ENCODE measurements at places on chromosomes 1 and 21. TPM values are rescaled to one million over a fixed set of nuclear protein-coding genes. Genes with fewer than 3 reads are reported as not detected.

DNA sequence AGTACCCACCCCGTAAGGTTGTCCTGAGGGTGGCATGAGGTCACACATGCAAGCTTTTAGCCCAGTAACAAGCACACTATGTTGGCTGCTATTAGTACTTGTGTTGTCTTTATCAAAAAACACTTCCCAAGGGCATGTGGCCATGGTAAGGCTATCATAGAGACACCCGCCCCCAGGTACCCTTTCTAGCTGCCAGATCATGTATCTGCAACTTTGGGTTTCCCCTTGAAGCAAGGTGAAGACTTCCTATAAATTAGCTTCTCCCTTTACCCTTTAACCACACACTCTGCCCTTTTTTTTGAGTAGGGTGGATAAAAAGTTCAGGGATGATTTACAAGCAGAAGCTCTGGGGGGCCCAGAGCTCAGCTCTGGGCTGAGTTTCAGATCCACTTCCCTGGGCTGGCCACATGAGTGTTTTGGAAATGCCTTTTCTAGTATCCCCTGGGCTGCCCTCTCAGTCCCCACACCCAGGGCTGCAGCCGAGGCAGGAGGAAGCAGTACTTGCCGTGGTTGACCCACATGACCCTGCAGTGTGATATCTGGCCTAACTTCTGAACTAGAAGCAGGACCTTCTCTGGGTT is 2.0 kb downstream of the ZDHHC18 start:
- DNase-seq, result peak; percentile 13

- DNase-seq, result peak; percentile 19
These were observed 329.0 kb upstream of the ESRRG start for GRCh38 chr1:217052196-217052595.

- no peak for DNase-seq
These were observed 311.0 kb downstream of the MRPL39 start for GRCh38 chr21:25296252-25296651.

GRCh38 chr21:42553435-42553834 is 39.8 kb downstream of the SLC37A1 start:
- DNase-seq, result no peak

GRCh38 chr1:221667504-221667903 is 74.4 kb downstream of the DUSP10 start:
- peak; percentile 25 for DNase-seq

DNA sequence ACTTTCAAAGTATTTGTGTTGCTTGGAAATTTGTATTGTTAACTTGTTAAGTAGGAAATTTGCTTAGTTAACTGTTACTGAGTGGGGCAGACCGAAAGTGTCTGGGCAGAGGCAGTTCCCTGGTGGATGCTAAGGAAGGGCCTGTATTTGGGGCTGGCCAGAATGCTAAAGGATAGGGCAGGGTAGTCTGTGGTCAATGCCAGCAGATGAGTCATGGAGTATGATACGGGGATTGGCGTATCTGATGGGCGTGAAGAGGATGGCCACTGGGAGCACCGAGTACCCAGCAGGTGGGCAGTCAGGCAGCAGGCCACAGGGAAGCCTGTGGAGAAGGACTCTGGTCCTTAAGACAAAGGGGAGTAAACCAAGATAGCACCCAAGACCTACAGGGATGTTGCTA is 46.6 kb upstream of the SCAF4 start:
- DNase-seq, result no peak

DNA sequence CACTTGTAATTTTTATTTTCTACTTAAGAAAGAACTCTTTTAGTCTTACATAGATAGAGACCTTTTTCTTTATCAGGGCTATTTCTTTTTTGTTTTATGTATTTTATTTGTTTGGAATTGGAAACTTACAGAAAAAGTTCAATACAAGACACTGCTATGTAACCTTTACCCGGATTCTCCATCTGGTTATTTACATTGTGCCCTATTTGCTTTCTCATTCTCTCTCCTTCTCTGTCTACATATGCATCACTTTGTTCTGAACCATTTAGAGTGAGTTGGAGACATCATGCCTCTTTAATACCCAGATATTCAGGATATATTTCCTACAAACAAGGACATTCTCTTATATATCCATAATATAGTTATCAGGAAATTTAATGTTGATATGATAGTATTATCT is 18.3 kb downstream of the AXDND1 start:
- DNase-seq, result no peak

DNA sequence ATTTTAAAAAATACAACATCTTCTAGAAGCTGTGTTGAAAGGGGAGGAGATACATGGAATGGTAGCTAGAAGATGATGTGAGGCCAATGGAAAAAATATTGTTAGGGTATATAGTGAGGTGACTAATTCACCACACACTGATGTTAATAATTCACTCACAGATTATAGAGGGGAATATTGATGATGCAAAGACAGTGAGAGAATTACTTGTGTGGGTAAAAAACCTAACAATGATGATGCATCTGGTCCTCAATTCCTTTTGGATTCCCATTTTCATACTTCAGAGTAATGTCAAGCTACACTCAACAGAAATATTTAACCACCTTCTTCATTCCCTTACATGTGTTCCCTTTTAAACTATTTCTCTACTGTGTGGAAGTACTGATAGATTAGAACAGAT is 169.5 kb upstream of the DPYD start:
- no peak for DNase-seq

DNA sequence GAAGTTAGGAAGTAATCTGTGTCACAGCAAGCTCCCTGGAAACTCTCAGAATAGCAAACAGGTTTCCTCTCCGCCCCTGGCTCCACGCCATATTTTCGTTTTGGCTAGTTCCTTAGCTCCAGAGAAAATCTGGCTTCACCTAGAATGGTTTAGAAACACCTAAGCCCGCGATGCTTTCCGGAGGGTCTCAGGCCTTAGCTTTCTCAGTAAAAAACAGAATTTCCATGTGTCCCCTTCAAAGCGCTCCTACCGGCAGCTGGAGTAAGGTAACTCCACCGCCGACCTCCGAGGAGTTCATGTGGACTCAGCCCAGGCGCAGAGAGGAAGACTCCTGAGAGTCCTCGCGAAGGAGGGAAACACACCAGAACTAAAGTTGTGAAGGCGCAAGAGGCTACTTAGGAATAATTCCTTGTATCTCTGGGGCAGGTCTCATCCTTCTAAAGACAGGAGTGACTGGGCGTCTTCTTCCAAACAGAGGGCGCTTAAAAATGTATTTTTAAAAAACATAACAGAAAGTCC is 406 bp downstream of the KIAA0040 start:
- peak; percentile 32 for DNase-seq

GRCh38 chr1:108862017-108862610 is 5.2 kb upstream of the AKNAD1 start:
- no peak for DNase-seq

GRCh38 chr1:186183970-186184628 is 191.0 kb downstream of the TPR start:
- no peak for DNase-seq

HHAT gene
- total RNA-seq, result 6.3 TPM

C4BPA gene
- 3.6 TPM for total RNA-seq

CRNN gene
- 0.72 TPM for total RNA-seq

PTTG1IP gene
- 347 TPM for total RNA-seq

IPO13 gene
- total RNA-seq, result 26.5 TPM

Measured in umbilical cord (tissue), 2 donors.